Effector CD8-positive, alpha-beta T cell (primary cell): ENCODE measurements at places on chromosomes 2 and 18.

DNA sequence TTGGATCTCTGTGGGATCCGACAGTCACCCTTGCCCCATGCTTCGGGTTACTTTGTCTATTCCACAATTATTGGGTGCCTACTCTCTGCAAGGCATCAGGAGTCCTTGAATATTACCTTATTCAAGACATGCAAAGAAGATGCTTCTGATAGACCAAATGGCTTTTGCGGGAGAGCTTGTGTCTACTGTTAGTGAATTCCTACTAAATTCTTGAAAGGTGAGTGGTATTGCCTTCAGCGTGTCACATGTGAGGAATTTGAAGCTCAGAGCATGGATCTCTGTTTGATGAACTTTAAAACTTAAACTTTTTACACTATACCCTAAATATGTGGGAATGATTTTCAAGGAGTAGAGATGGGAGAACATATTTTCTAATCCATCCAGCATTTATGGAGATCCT is 184.4 kb downstream of the LTBP1 start:
- no peak for DNase-seq

DNA sequence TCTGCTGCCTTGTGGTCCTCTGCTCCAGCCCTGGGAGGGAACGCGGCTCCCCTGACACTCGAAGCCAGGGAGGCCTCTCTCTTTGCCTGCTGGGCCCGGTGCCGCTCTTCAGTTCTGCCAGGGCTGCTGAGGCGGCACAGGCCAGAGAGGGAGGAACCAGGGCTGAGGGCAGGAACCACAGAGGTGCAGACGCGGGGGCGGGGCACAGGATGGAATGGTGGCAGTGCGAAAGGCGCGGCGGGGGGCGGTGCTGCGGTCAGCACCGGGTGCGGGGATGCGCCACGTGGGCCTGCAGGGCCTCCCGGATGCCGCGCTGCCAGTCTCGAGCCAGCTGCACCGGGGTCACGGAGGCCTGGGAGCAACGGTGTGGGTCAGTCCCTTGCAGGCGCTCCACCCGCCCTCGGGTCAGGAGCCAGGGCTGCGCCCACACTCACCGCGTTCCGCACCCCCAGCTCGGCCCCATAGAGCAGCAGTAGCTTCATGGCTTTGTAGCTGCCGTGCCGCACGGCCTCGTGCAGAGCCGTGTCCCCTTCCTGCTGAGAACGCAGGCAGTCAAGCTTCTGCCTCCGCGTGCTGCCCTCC is 4.4 kb downstream of the ANKRD23 start:
- peak; percentile 52 for DNase-seq

GRCh38 chr2:170554278-170554955 is 160.7 kb upstream of the SP5 start:
- DNase-seq = no peak

DNA sequence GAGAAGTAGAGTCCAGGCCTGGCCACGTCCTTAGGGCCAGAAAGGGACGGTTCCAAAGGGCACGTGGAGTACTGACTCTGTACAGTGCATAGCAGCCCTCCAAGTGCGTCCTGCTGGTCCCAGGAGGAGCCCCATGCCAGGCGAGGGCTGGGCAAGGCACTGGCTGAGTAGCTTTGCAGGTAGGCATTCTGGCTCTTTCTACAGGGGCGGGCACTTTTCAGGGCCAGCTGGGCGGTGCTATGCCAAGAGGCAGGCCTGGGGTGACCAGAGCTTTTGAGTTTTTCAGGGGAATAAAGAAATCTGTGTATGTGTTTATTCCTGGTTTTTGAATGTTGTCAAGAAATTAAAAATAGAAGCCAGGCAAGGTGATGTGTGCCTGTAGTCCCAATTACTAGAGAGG is 15.4 kb upstream of the GLI2 start:
- DNase-seq = no peak

GRCh38 chr2:22902662-22903165 is 482.3 kb upstream of the KLHL29 start:
- DNase-seq = no peak

- DNase-seq = no peak
These were observed at the start of gene ZSWIM2 for GRCh38 chr2:186848873-186849578. Gene ZSWIM2 (minus strand): TSS chr2:186849170. CDS start chr2:186849130, 40 bp downstream.

GRCh38 chr2:2452961-2453360 is 121.9 kb upstream of the MYT1L start:
- DNase-seq = no peak

DNA sequence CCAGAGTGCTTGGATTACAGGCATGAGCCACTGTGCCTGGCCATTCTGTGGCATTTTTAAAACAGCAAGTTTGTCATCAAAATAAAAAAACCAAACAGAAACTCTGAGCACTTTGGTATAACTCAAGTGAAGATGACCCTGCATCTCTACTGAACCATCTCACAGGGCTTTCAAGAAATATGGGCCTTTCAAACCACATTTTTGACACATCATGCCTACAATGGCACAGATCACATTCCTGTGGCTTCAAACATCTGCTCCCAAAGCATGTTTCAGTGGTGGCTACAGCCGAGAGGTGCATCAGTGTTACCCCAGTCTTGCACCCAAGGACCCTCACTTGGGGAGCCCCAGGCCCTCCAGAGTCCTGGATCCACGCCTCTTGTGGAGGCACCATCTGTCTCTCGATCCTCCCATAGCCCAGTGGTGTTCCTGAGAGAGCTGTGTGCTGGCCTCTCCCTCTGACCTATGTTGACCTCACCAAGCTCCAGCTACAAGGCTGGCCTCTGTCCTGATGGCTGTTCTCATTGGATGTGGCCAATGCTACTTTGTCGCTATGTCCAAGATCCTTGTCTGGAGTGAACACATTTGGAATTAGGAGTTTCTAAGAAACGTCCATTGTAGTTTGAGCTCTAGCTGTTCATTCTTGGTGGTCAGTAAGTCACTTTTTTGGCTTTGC is 55.2 kb upstream of the RALBP1 start:
- DNase-seq = no peak

DNA sequence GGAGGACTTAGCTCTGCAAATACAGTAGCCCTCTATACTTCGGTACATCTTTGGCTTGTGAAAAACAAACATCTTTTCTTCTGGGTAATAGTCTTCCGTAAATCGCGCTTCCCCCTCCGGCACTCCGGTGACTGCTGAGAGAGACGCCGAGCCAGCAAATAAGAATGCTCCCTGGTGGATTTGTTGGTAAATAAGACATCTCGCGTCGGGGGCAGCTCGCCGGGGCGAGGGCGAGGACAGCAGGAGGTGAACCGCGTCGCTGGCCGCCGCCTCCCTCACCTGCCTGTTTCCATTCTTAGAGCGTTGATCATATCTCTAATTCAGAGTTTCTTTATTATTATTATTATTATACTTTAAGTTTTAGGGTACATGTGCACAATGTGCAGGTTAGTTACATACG is 117.6 kb downstream of the PMAIP1 start:
- DNase-seq = no peak

DNA sequence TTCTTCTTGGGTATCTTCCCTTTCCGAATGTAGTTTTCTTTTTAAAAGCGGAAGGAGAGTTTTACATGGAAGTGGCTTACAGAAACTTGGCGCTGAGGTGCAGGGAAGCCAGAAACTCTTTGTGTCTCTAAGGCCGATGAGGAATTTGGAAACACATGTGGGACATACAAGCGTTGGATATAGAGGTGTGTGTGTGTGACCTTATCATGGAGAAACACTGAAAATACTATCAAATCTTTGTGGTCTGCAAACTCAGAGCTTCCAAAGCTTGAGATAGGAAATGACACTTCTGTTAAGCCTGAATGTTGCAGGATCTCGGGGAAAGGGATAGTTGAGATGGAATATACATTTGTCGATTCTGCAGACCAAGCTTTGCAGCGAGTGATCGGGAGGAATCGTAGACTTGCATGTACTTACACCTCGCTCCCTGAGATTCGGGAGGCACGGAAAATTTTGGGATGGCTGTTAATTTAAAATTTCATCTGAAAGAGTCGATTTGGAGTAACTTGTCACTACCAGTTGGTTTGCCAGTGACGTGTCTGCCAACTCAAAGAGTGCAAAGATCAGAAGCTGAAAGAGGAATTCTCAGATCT is 1.0 kb downstream of the NAB1 start:
- no peak for DNase-seq

DNA sequence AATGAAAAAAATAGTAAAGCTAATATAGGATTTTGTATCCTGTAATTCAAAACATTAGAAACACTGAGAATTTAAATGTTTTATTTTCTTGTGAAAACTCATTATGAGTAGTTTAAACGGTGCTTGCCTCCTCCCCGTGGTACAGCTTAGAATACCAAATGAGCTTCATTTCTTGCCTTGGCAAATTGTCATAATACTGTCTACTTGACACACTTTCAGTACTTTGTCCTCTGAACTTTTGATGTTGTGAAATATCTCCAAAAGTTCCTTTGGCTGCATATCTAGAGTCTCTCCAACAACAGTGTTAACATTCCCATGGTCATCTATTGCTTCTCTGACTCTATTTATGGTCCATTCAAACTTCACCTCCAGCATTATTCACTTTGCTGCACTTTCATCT is 61.9 kb upstream of the EPB41L5 start:
- DNase-seq = no peak

DNA sequence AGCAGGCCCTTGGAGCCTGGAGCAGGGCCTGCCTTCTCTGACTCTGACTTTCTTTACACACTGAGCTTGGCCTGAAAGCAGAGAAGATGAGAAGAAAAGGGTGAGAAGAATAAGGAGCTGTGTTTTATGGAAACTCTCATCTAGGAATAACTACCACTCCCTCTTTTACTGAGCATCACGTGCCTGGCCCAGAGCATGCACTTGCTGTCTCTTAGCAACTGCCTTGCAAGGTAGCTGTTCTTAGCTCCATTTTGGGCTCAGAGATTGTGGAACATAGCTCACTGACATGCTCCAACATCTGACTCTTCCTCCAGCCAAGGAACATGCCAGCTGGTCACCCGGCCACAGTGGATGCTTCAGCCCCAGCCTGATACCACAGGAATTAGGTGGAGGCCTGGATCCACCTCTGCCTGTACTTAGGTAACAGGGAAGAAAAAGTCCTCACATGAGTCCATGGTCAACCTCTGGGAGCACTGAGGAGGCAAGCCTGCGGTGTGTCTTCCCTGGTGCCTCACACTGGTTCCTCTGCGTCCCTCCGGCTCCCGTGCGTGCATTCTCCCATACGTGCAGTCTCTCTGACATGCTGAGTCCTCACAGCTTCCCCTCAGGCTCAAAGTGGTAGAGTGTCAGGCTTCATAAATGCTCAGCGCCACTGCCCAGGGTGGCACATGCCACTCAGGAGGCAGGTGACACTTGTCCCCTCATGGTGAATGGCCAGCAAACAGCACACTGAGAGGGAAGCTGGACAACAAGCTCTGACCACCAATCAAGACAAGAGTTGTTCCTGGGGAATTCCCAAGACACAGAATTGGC is 35.7 kb downstream of the AMER3 start:
- DNase-seq = no peak

GRCh38 chr2:179273461-179273962 is 8.9 kb upstream of the SESTD1 start:
- DNase-seq = no peak

DNA sequence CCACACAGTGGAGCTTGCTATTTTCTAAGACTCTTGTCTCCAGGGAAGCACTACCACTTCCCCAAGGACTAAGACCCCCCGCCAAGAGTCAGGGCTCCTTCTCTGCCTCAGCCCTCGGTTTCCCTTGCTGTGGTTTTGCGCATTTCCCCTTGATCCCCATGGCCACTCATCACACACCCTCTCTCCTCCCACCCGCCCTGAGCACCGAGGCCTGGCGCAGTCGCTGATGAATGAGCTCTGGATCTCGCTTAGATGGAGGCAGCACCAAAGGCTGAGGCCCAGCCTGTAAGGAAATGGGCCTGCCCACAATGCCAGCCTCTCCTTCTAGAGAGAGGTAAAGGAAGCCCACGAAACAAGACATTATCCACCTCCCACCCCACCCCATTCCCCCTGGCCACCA is 96.9 kb downstream of the TNS1 start:
- no peak for DNase-seq

GRCh38 chr18:34740101-34740500 is 30.0 kb downstream of the DTNA start:
- DNase-seq = no peak

DNA sequence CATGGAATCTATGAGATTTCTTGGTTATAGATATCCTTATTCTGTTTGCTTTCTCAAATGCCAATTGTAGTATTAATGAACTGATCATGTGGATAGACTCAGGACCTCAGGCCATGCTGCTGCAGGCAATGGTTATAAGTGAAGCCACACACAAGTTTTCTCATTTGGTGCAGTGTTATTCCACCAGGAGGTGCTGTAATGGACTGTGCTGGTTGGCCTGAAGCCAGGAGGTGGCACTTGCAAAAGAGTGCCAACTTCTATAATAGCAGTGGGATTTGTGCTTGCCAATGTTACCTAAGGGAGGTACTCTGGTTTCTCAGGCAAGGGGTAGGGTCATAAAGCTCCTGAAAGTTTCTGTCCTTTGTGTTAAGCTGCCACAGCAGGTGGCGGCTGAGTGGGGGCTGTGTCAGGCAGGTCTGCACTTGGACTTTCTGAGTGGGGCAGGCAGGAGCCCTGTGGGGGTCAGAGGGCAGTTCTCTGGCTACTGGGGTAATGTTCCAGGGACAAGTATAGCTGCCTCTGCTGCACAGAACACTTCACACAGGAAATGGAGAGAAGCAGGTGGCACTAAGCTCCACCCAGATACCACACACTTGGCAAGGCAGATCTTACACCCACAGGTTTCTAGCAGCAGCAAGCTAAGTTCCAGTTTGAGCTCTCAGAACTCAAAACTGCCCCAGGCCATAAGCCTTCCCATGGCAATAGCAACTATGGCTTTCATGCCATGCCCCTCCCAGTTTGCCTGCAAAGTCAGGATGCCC is 352.6 kb upstream of the CWC22 start:
- DNase-seq = no peak

DNA sequence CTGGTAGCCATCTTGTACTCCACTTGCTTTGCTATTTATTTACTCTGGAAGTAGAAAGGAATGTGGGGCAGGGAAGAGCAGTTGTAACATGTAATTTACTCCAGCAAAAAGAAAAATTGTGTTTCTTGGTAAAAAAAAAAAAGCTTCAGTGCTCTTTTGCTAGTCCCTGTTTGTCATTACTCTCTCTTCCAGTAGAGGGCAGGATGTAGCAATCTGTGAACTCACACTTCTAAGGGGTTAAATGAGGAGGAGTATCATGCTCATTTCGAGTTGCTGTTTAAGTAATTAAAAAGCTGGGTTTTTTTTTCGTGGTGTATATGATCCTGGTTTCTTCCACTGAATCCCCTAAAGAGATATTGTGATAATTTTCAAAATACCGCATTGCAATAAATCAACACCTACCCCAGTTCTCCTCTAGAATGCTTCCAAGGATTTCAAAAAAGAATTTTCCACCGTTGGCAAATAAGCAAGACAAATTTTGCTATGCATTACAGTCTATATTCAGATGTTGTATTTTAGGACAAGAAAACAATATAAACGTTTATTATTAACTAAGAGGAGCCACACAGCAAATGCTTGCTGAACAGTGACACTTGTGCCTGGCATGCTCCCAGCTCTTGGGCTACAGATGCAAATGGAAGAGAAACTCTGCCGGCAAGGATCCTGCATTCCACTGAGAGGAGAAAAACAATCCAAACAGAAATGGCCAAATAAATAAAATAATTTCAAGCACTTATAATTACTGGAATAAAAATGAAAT is 261.6 kb downstream of the ASXL3 start:
- no peak for DNase-seq

- DNase-seq = no peak
These were observed 44.5 kb downstream of the PKDCC start for GRCh38 chr2:42092084-42092996.
